Bronchial epithelial cell (primary cell): ENCODE measurements at places on chromosomes 5 and 9.

- DNase-seq: peak; percentile 47
Measured at GRCh38 chr5:77087484-77088261, 588 bp upstream of the ZBED3 start.

- no peak for DNase-seq
Measured at GRCh38 chr9:126114409-126114760, 212.2 kb upstream of the MVB12B start.

- peak; percentile 5 for DNase-seq
Measured at GRCh38 chr5:93724791-93725190, 16.6 kb downstream of the POU5F2 start.

GRCh38 chr9:129745200-129745599 is 7.6 kb downstream of the PTGES start:
- peak; percentile 35 for DNase-seq

DNA sequence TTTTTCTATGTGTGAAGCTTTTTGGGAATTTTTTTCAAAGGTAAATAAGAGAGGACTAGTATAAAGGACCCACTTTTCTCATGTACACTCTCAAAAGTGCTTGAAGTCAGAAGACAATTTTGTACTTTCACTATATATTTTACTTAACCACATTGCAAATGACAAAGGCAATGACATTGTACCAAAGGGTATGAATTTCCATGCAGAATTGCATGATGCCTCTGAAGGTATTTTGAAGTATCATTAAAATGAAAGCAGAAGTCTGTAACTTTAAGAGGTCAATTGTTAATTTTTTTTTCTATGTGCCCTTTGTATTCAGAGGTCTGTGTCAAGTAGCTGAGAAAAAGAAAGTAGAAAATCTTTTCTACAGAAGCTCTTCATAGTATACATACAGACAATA is 84.7 kb downstream of the ST8SIA4 start:
- DNase-seq: no peak

DNA sequence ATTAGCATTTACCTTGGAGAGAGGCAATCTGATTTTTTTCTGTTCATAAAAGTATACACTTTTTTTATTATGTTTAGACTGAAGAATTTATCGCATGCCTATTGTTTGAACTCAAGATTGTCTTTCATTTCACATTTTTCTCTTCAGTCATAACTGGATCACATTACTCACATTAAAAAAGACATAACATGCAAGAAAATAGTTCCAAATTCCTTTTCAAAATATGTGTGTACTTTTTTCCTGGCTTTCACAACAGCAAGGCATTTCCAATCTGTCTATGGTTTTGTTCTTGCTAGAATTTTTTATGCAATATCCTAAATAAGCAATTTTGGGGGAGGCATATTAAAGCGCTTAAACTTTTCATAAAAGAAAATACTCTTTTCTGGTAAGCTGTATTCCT is 21.2 kb downstream of the FTMT start:
- no peak for DNase-seq

- peak; percentile 74 for DNase-seq
Measured at GRCh38 chr9:70407081-70407503, 7.4 kb downstream of the KLF9 start.

GRCh38 chr9:36292641-36293040 is 34.4 kb upstream of the GNE start:
- DNase-seq: no peak

DNA sequence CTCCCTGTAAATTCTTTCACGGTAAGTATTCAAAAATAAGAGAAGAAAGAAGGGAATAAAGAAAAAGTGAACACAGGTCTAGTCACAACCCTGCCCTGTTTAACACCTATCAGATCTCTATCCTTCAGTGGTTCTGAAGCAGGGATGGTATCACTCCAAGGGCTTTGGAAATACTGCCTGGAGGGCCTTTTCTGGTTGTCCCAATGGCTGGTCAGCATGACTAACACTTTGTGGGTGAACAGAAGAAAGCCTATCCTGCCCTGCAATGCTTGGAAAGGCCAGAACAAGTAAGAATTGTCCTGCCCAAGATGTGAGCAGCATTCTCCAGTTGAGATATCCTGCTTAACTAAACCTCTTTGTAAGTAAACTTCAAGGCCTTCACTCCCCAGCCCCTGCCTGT is 124.9 kb downstream of the TMEM167A start:
- peak; percentile 80 for DNase-seq
